ENCODE measurements at places on chromosomes 1 and 21.

- DNase-seq, result no peak
Measured at GRCh38 chr1:39317910-39318633, 113.6 kb downstream of the MACF1 start.

DNA sequence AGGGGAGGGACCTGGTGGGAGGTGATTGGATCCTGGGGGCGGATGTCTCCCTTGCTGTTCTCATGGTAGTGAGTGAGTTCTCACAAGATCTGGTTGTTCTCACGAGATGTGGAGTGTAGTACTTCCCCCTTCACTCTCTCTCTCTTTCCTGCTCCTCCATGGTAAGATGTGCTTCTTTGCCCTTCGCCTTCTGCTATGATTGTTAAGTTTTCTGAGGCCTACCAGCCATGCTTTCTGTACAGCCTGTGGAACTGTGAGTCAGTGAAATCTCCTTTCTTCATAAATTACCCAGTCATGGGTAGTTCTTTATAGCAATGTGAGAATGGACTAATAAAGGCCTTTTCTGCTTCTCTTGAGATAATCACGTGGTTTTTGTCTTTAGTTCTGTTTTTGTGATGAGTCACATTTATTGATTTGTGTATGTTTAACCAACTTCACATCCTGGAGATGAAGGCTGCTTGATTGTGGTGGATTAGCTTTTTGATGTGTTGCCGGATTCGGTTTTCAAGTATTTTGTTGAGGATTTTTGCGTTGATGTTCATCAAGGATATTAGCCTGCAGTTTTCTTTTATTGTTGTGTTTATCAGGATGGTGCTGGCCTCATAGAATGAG is 45.5 kb downstream of the RABGAP1L start:
- DNase-seq, result no peak

- DNase-seq, result no peak
Measured at GRCh38 chr1:245575710-245576109, 420.9 kb downstream of the KIF26B start.

DNA sequence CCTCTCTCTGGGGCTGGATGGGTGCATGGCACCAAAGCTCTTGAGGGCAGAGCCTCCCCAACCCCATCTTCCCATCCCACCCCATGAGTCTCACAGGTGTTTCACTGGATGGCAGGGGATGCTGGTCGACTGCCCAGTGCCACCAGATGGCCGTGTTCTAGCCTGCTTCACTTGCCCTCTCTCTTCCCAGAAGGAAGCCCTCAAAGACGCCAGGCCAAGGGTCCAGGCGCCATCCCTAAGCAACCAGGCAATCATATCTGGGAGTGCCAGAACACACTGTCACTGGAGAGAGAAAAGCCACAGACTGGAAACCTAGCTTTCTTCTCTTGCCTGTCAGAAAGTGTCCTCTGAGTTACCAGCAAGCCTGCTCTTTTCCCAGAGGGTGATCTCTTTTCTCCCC is 26.7 kb downstream of the PIGM start:
- no peak for DNase-seq

DNA sequence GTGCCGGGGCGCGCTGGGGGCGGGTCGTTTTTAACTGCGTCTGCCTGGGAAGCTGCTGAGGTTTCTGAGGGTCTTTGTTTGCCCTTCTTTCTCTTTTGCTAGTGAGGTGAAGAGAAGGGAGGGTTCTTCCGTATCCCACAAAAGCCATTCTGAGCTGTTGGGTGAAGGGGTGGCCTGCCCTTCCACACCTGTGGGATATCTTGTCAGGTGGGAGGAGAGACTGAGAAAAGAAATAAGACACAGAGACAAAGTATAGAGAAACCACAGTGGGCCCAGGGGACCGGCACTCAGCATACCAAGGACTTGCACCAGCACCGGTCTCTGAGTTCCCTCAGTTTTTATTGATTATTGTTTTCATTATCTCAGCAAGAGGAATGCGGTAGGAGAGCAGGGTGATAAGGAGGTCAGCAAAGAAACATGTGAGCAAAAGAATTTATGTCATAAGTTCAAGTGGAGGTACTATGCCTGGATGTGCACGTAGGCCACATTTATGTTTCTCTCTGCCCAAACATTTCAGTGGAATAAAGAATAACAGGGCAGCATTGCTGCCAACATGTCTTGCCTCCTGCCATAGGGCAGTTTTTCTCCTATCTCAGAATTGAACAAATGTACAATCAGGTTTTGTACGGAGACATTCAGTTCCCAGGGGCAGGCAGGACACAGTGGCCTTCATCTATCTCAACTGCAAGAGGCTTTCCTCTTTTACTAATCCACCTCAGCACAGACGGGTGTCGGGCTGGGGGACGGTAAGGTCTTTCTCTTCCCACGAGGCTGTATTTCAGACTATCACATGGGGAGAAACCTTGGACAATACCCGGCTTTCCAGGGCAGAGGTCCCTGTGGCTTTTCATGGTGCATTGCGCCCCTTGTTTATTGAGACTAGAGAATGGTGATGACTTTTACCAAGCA is 972 bp downstream of the PGBD2 start:
- no peak for DNase-seq

GRCh38 chr1:172941471-172941870 is 109.3 kb downstream of the TNFSF18 start:
- DNase-seq, result no peak

- DNase-seq, result no peak
Measured at GRCh38 chr21:17537299-17537698, 24.5 kb downstream of the CXADR start.

GRCh38 chr21:18725653-18726052 is 322.1 kb upstream of the TMPRSS15 start:
- DNase-seq, result no peak

DNA sequence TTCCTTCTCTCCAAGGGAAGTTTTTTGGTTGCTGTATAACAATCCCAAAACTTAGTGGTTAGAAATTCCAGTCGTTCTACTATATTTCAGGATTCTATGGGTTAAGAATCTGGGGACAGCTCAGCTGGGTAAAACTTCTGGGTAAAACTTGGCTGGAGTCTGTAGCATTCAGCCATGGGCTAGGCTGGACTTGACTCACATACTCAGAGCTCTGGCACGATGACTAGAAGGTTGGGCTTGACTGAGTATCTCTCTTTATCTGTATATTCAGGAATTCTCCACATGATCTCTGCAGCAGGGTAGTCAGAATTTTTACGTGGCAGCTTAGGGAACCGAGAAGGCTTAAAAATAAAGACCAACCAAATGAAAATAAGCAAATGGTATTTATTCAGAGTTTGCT is 28.2 kb upstream of the HRNR start:
- DNase-seq, result no peak

DNA sequence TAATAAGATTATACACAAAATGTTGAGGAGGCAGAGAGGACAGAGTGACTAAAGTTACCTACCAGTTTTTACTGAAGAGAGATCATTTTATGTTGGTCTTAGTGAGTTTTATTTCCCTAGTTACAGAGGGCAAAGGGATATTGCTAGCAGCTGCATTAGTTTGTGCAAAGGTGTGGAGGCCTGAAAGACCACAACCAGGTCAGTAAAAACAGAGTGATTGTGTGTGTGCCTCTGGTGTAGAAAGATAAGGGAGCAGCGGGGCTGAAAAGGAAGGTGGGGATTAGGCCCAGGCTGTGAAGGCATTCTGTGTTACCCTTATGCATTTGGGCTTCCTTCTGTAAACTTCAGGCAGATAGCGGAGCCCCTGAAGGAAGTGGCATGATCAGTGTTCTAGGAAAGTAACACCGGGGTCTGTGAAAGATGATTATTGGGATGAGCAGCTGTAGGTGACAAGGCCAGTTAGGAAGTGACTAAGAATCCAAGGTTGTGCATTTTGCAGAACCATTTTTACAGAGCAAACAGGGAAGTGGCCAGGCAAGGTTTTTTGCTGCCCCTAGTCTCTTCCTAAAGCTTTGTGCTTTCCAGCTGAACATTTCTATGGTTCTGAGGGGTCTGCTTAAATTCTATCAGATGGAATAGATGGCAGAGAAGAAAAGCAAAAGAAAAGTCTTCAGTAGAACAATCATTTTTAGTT is 3.7 kb downstream of the GADD45A start:
- DNase-seq, result no peak

DNA sequence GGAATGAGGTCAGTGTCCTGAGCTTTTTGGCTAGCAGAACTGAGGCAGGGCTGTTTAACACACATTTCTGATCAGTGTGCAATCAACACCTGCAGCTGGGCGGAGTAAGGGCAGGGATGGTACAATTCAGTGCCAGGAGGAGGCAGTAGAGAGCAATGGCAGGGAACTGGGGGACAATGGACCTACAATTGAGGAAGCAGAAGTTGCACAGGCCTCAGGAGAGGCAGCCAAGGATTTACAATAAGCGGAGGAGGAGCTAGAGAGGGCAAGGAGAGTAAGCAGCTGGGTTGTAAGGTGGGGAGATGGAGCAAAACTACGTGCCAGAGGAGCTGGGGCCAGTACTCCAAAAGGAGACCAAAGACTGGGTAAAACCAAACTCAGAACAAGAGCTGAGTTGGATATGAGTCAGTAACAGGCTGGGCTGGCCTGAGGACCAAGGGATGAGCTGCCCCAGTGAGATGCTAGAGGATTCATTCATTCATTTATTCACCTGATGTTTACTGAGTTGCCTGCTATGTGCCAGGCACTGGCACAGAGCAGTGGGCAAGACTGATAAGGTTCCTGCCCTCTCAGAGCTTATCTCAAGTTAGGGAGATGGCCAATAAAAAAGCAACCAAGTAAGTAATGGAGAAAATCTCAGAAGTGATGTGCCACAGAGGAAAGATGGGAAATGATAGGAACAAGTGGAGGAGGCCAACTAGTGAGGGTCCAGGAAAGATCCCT is 10.4 kb upstream of the GALE start:
- DNase-seq, result no peak

- DNase-seq, result no peak
Measured at GRCh38 chr1:213586587-213586972, 401.2 kb upstream of the PROX1 start.

DNA sequence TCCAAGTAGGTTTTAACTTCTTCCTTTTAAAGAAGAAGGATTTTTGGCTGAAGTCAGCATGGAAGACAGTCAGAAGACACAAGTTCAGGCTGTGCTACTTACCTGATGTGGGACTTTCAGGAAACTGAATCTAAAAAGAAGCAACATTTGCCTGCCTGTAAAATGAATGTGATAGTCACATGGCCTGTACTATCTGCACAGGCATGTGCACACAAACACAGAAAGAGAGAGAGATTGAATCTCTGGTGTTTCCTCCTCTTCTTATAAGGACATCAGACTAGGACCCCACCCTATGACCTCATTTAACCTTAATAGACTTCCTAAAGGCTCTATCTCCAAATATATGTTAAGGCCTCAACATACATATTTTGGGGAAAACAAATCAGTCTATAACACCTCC is 542.9 kb downstream of the PLPP3 start:
- DNase-seq, result no peak

DNA sequence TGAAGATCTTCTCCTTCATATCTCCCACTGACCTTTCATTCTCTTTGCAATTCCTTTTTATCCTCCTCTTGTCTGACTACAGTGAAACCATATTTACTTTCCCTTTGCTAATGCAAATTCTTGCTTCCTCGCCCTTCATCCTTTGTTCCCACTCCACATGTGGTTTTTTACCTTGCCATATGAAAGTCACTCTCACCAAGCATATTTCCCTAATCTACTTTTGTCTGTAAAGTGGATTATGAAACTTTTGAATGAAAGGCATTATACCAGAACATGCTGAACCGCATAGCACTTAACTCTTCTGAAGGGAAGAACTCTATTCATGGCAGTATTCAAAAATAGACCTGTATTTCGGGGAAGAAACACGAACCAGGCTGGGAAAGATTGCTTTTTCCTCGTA is 8.0 kb upstream of the TMPRSS15 start:
- no peak for DNase-seq

- DNase-seq, result no peak
Measured at GRCh38 chr1:171801487-171801891, 20.0 kb downstream of the METTL13 start.

- no peak for DNase-seq
Measured at GRCh38 chr1:205041998-205042910, 758 bp upstream of the CNTN2 start.

DNA sequence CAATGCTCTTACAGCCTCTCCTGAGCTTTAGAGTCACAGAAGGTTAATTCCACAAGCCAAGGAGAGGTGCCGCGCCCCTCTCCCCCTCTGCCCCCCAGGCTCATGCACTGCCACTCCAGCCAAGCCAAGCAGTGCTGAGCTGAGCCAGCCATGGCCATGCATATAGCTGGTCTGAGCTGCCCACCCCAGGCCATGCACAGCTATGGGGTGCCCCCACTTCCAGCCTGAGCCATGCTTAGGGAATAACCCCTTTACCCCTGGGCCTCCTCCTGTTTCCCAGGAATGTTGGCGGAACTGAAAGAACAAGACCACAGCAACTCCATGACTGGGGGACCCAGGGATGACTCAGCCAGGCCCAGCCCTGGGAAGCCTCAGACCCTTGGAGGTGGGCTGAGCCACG is 34.0 kb upstream of the MAGOH start:
- no peak for DNase-seq

All from activated gamma-delta T cell (primary cell).